ENCODE measurements at places on chromosomes 3 and 15.

- DNase-seq = no peak
Measured at GRCh38 chr15:82750831-82751180, 41.1 kb upstream of the AP3B2 start.

GRCh38 chr15:52213206-52213605, 22.0 kb upstream of the GNB5 start:
- DNase-seq = no peak

DNA sequence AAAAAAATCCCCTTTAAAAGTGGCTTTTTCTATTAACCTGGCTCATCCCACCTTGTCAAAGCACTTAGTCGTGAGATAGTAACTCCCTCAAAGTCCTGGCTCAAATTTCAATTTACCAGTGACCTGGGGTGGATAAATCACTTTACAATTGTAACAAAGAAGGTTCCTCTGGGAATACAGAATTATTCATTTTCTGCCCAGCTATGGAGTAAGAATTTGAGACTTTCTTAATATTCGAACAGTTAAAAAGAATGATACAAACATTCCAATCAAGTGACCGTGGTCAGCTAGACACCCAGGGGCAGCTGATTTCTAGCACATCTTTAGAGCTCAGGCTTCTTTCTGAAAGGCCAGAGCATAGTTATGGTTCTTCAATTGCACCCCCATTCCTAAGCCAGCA, 291.0 kb upstream of the TGFBR2 start:
- no peak for DNase-seq

DNA sequence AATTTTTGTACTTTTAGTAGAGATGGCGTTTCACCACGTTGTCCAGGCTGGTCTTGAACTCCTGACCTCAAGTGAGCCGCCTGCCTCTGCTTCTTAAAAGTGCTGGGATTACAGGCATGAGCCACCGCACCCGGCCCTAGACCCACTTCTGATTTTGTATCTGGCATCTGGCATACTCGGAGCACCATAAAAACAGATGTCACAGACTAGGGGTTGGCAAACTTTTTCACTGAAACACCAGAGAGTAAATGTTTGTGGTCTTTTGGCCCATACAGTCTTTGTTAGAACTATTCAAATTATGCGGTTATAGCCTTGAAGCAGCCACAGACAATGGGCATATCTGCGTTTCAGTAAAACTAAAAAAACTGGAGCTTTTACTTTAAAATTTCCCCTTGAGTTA, 110.7 kb downstream of the TJP1 start:
- no peak for DNase-seq

DNA sequence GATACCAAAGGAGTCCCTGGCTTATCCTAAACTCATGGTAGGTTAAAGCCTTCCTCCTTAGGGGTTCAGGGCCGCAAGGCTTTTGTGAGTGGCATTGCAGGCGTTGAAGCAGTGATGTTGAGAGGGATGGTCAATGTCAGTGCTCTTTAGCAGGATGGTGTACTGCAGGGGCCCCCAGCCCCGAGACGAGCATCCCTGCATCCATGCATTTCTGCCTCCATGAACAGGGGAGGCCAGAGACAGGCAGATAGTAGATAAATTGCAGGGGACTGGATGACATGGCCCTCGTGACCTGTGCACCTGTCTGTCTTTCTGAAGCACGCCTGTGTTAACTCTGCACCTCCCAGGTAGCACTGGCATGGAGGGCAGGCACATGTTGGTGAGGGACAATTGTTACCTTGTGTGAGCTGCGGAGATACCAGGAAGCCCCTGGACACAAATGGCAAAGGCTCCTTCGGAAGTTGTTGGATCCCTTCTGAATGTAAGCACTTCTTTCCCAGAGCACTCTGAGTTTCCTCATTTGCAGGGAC, 133.5 kb downstream of the SNRPN start:
- DNase-seq = no peak

GRCh38 chr15:73637527-73637926, 4.3 kb upstream of the NPTN start:
- DNase-seq = no peak

DNA sequence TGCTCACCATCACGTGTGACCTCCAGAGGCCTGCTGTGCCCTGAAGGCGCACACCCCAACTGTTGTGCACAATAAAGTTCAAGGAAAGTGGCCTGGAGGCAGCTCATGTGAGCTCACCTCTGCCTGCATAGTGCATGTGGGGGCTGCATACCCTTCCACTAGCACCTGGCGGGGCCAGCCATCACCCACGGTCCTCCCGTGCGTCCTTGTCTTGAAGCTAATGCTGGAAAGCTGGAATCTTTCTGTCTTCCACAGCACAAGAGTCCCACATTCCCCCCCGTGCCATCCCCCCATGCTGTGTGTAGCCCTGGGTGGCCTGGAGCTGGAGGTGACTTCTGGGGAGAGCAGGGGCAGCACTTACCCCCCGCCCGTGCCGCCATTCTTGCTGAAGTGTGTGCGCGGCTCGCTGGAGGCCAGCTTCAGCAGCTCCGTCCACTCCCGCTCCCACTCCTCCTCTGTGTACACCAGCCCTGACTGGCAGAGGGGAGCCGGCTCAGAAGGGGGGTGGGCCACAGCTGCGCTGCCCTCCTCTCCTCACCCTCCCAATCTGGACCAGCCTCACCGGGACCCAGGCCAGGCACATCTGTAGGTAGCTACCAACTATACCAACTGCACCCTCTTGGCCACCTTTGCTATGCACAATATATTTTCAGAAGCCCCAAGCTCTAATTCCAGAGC, 199.5 kb downstream of the KLF13 start:
- DNase-seq = no peak

DNA sequence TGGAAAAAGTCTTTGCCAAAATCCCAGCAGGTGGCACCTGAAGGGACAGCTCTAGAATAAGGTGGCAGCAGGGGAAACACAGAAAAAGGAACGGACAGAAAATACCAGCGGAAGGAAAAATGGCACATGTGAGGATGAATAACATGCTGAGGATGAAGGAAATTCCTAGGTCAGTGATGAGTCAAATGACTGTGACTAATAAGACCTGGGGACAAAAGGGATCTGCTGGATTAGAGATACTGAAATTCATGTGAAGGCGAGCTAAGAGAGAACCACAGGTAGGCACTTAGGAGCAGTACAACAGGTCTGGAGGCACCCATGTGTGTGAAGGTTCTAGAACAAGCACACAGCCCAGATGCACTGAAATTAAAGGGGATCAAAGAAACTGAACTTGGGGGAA, 482.5 kb downstream of the FOXP1 start:
- DNase-seq = no peak

DNA sequence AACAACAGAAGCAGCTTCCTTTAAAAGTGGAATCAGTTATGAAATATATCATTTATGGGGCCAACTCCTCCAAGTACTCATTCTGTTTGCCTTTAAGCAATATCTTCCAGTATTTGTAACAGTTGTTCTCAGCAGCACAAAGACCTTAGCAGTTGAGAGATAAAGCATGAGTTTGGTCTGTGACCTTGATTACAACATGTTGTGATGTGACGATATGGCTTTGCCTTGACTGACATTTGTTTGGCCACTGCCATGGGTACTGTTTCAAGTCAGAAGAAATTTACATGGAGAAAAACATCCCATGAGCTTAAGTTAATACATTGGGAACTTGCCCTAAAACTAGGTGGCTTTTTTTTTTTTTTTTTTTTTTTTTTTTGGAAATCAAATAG, 175.1 kb upstream of the KBTBD8 start:
- DNase-seq = no peak

GRCh38 chr3:159165961-159166360, 364.1 kb downstream of the MFSD1 start:
- DNase-seq = no peak

DNA sequence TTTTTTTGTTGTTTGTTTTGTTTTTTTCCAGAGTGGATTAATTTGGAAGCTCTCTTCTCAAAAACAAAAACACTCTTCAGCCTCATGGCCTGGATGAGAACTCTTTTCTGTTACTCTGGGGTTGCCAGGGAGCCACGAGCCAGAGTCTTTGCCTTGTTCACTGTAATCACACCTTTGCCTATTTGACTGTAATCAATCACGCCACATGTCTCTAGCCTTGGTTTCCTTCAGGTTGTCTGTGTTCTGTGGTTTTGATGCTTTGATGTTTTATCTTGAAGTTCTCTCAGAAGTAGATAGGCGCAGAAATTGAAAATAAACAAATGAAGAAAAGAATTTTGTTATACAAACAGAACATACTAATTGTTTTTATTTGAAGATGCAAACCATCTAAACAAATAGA, 62.3 kb upstream of the IGF1R start:
- peak; percentile 55 for DNase-seq

DNA sequence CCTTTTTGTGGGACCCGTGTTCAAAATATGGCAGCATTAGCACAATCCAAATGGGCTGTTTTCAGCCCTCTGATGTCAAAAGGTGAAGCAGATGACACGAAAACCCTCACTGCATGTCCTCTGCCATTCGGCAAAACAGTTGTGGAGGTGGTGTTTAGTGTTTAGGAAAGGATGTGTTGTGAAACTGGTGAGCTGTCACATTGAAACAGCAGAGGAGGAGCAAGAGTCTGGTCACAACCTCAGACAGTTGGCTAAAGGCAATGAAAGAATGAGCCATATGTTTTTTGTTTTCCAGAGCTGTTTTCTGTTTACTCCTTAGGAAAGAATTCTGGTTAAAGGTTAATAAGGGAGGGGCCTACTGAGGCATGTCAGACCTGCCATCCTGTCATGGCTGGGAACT, 140.7 kb downstream of the VPS8 start:
- no peak for DNase-seq

- DNase-seq = no peak
Measured at GRCh38 chr3:105765308-105765639, 103.5 kb downstream of the CBLB start.

DNA sequence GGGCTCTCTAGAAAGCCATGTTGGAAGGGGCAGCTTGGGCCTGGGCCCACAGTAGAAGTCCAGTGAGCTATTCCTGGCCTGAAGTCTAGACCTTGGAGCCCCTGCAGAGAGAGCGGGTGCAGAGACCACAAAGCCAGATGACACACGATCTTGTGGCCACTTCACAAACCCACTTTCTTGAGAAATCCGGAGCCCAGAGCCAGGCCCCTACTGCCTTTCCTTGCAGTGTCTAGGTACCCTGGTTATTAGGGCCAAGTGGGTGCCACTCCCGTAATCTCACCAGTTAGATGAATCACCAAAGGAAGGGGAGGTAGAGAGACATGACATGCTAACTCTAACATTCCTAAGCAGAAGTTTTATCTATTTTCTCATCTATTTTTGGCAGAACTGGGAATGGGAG, 72.5 kb upstream of the ADAMTSL3 start:
- DNase-seq = no peak

DNA sequence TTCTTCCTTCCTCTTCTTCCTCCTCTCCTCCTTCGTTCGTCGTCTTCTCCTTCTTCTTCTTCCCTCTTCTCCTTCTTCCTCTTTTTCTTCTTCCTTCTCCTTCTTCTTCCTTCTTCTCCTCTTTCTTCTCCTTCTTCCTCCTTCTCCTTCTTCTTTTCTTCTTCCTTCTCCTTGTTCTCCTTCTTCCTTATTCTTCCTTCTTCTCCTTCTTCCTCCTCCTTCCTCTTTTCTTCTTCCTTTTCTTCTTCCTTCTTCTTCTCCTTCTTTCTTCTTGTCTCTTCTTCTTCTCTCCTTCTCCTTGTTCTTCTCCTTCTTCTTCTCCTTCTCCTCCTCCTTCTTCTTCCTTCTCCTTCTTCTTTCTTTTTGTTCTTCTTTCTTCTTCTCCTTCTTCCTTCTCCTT, 35.3 kb downstream of the SPG21 start:
- no peak for DNase-seq

DNA sequence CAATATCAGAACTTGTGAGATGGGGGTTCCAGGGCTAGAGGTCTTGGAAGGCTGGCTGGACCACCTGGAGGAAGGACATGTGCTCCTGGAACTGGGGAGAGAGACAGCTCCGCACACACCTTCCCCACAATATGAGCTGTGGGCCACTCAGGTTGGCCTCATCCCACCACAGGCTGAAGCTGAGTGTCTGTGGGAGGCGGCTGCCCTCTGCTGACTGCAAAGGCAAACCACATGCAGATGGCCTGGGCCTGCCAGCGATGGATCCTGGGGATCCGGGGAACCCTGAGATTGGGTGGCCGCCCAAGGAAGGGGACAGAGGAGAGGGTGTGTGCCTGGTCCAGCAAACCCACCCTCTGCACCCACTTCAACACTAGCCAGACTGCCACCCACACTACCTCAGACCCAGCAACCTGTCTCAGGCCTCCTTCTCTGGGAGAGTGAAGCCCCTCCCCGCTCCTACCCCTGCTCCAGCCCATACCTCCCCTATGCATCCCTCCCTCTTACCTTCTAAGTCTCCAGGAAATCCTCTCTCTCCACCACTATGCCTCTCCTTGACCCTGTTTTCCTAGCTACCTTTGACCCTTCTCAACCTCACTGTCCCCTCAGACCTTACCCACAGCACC, 44.8 kb downstream of the CYP11A1 start:
- DNase-seq = no peak

DNA sequence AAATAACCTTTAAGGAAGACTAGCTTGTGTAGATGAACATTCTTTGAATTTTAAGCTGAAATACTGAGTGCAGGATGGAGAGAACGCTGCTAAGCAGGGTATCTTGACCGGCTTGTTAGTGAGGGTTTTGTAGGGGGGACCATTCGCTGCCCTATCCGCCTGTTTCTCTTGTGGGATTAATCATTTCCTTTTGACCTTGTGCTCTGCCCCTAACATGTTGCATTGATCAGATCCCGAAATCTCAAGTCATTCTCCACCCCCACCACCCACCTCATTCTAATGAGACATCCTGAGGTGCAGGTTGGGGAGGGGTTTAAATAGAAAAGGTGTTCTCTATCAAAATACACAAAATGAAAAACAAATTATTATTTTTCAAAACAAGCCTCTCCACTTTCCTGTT, 32.8 kb downstream of the TRIM71 start:
- no peak for DNase-seq

GRCh38 chr3:158663832-158664231, 8.6 kb downstream of the LXN start:
- no peak for DNase-seq

DNA sequence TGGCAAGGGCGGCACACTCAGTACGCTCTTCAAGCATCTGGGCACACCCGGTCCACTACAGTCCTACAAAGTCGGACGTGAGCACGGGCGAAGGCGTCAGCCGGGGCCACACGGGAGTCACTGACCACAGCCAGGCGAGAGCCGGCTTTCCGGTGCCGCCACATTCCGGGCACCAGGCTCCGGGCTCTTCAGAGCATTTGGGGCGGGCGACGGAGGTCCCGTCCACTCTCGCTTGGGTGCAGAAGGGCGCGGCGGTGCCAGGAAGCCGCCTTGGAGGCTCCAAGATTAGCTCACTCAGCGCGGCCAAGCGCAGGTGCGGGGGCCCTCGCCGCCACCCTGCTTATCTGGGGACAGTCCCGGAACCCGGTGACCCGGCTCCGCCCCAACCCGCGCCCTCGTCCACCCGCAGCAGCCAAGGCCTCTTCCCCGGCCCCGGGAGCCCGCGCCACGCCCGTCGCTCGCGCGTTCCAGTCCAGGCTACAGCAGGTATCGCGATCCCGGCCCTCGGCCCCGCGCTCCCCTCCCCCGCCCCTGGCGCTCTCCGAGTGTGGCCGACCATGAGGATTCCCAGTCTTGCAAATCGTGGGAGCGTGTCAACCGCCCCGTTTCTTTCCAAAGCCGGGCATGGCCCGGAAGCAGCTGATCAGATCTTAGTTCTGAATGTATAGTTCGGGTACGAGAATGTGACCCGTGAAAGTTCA, at the start of gene ADPRH:
ADPRH (plus strand) TSS at position 127 of the 701 bp plus-strand sequence. CDS start 2,678 bp downstream, outside the sequence.
- DNase-seq = no peak
